ENCODE measurements at places on chromosomes 11 and 22.
A peak's percentile ranks its signal among the peaks of the same experiment; 100 is the strongest.

GRCh38 chr22:44847380-44847779 is 95.0 kb downstream of the ARHGAP8 start:
- DNase-seq, result no peak

DNA sequence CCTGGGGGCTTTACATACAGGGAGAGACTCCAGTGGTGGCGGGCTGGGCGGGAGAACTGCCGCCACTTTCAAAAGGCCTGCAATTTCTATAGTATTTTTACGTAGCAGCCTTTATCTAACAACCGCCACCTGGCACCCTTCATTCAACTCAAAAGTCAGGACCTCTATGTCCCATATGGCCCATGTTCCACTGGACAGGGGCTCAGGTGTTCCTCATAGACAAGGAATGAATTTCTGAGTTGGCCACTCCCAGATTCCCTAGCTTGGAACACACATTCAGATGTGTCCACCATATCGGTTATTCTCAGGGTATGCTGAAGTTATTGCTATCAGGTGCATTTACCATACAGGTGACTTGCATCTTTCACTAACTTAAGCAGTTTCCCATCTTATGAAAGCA is 29.9 kb downstream of the RNF169 start:
- DNase-seq, result no peak

- DNase-seq, result no peak
Observed at GRCh38 chr11:128165572-128165971, 421.8 kb downstream of the ETS1 start.

- no peak for DNase-seq
Observed at GRCh38 chr11:43975629-43976028, 33.2 kb downstream of the C11orf96 start.

GRCh38 chr22:46116491-46116958 is 33.8 kb upstream of the PPARA start:
- DNase-seq, result peak; percentile 84

DNA sequence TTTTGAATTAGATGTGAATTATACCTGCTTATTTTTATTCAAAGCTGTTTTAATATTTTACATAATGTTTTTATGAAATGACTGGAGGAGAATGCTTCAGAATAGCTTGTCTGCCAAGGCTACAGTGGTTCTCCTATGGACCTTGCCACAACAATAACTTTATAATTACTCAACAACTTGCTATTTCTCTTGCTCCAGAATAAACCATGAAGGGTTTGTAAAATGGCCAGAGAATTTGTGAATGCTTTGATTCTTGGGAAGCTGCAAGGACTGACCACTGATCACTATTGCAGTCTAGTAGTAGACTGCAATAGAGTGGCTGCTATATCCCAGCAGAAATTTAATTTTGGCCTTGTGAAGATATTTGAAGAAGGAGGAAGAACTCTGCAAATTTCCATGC is 199.7 kb downstream of the FAT3 start:
- no peak for DNase-seq
